Fibroblast of skin of left quadriceps (primary cell): ENCODE measurements at places on chromosomes 7 and 10.

GRCh38 chr10:4635883-4636282, 190.1 kb upstream of the AKR1E2 start:
- DNase-seq, result no peak

- DNase-seq, result no peak
These were observed 144.0 kb upstream of the RET start for GRCh38 chr10:42932735-42933447.

GRCh38 chr10:14397066-14397465, 66.3 kb upstream of the FRMD4A start:
- peak; percentile 95 for DNase-seq

DNA sequence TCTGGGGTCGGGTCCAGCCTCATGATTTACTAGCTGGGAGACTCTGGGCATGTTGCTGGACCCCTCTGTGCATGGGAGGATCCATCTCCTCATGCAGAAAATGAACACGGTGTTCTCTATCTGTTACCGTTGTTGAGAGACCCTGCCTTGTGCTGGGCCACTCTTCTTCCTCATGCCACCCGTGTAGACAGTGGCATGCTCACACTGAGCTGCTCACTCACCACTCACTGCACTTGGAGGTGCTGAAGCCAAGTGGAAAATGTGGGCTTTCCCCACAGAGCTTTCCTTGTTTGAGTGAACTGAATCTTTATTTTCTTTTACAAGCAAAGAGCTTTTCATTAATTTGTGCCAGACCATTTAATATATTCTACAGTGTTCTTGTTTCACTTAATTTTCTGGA, 77.5 kb upstream of the GDF10 start:
- no peak for DNase-seq

GRCh38 chr7:148289630-148290029, 300.9 kb upstream of the C7orf33 start:
- DNase-seq, result no peak
